ENCODE measurements at places on chromosomes 7 and 10.

GRCh38 chr7:13848681-13849131 is 140.8 kb downstream of the ETV1 start:
- no peak for DNase-seq

DNA sequence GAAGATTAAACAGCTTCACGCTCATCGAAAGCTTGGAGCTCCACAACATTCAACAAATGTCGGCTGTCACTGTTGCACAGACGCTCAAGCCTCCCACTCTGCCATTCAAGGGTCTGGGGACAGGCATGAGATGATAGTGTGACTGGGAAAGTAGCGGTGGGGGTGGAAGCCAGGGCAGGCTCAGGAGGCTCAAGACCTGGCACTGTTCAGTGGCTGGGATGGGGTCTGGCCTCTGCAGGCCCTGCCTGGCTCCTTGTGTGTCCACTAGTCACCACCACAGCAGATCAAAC is 13.5 kb upstream of the GTPBP4 start:
- no peak for DNase-seq

DNA sequence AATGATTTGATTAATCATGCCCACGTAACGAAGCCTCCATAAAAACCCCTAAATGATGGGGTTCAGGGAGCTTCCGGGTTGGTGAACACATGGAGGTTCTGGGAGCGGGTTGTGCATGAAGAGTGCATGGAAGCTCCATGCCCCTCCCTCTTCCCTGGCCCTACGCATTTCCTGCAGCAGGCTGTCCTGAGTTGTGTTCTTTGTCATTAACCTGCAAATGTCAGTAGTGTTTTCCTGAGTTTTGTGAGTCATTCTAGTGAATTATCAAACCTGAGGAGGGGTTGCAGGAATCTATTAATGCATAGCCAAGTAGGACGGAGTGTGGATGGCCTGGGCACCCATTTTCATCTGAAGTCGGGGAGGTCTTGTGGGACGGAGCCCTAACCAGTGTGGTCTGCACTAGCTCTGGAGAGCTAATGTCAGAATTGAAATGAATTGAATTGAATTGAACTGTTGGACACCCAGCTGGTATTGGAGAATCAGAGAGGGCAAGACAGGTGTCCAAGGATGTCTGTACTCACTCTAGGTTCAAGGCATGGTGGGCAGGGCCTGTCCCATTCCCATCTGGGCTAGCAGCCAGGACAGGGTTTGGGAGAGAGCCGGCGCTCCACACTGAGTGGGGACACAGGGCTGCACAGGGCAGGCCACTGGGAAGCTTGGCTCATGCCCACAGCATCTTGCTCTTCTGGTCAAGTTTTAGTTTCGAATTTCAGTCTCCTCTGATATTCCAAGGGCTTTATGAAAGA is 22.3 kb upstream of the ARHGAP22 start:
- DNase-seq = no peak

DNA sequence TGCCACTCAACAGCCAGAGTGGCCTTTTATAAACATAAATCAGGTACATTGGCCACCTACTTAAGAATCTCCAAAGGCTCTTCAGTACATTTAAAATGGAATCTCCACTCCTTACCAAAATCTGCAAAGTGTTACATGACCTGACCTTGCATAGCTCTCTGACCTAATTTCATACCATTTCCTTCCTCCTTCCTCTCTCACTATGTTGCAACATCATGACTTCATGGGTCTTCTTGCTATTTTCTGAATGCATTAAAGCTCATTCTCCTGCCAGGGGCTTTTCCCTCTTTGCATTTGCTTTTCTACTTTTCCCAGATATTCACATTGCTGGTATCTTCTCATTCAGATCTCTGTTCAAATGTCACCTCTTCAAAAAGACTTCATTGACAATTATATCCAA is 22.1 kb upstream of the PPP1R17 start:
- DNase-seq = no peak

GRCh38 chr10:48744587-48744986 is 59.9 kb downstream of the WDFY4 start:
- DNase-seq = no peak

DNA sequence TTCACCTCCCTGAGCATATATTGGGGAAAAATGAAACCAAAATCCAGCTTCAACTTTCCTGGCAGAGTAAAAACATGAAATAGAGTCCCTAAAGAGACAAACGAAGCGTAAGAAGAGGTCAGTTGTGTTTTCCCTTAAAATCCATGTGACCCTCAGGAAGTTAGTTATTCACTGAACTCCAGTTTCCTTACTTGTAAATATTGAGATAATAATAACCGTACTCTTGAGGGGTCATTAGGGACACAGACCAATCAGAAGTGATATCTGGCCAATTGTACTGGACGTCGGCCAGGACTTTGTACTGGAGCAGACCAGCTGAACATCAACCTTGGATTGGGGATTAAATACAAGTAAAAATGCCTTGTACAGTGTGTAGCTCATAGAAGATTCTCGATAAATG is 167.0 kb downstream of the GATA3 start:
- DNase-seq = no peak

GRCh38 chr10:61780732-61781131 is 118.0 kb downstream of the CABCOCO1 start:
- DNase-seq = no peak

DNA sequence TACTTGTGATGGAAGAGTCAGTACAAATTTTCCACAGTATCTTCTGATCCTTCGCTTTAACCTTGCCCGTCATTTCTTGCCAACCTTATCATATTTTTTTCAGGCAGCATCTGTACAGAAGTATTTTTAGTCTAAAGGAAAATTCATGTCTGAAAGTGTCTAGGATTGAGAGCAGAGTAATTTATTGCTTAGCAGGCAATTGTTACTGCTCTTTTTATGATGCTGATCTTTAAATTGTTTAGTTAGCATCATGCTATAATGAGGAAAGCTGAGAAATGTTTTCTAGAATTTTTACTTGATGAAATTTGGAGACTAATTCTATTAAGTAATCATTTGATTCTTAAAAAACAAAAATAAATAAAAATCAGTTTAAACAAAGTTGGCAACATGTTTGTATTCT is 20.6 kb downstream of the KAT6B start:
- no peak for DNase-seq

DNA sequence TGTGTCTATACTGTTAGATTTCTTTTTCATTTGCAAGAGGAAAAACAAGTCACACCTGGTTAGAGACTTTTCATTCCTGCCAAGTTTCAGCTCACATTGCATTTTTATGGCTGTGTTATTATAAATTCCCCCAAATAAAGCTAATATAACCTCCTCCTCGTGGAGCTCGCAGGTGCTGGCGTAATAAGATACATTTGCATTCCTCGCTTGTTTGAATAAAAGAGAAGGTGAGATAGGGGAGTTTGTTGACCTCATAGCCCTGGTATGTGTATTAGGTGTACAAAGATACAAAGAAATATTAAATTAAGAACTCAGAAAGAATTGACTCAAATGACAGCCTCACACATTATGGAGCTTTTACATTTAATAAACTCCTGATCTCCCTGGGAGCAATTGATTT is 257.7 kb upstream of the SP8 start:
- DNase-seq = no peak

DNA sequence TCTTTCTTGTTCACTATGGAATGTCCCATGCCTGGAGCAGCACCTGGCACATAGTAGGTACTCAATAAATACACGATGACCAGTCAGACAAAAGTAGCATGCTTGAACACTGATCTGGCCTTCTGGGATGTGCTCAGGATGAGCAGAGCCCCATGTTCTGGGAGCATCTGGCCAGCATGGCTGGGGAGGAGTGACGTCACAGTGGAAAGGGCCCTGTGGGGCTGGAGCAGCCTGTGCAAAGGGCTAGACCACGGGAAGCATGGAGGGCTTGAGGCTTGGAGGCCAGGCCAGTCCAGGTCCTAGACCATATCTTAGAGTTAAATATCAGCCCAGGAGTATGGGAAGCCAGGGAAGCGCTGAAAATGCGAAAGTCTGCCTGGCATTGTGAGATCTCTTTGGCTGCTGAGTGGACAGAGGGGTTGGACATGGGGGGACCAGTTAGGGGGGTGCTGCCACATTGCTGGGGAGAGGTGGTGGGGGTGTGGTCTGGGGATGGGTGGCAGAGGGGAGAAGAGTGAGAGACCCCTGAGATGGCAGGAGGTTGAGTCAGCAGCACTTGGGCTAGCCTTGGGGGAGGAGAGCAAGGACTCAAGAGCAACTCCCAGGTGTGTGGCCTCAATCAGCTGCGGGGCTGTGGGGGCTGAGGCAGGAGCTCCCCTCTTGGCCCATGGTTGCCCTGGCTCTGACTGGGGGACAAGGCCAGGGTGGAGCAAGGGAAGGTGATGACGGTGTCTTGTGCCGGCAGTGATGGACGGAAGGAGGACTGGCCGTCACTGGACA is 34.9 kb downstream of the ZCCHC24 start:
- no peak for DNase-seq

GRCh38 chr7:102193806-102194205 is 92.9 kb upstream of the SH2B2 start:
- DNase-seq = no peak

DNA sequence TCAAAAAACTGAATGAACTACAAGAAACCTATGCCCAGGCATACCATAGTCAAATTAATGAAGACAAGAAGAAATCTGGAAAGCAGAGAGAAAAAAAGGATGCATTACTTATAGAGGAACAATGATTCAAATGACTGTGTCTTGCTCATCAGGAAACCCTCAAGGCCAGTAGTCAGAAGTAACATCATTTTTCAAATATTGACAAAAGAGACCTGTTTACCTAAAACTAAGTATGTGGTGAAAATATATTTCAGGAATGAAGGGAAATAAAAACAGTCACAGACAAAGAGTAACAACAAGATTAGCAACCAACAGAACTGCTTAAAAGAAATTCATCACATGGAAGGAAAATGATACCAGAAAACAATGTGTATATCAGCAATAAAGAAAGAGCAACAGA is 128.4 kb downstream of the ALOX5 start:
- DNase-seq = no peak

DNA sequence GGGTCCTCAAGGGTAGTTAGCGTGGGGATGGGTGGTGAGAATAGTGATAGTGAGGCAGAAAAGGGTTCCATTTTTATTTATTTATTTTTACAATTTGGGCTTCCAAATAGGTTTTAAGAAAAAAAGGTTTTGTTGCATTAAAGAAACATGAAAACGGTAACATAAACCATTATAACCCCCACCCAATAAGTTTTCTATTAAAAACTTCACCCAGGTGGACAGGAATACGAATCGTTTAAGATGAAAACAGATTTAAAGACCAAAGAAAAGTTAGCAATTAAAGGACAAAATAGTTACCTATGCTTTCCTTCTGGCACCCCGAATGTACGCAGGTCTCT is 78.7 kb downstream of the ZFAND4 start:
- no peak for DNase-seq

DNA sequence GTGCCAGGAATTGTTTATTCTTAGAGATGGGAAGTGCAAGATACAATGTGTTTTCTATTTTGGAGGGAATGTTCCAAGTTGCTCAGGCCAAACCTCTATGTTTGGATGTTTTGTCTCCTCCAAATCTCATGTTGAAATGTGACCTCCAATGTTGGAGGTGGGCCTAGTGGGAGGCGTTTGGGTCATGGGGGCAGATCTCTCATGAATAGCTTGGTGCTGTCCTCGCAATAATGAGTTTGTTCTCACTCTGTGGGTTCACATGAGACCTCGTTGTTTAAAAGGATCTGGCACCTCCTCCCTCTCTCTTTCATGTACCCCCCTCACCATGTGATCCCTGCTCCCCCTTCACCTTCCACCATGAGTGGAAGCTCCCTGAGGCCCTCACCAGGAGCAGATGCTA is 8.3 kb upstream of the GDF10 start:
- DNase-seq = no peak

DNA sequence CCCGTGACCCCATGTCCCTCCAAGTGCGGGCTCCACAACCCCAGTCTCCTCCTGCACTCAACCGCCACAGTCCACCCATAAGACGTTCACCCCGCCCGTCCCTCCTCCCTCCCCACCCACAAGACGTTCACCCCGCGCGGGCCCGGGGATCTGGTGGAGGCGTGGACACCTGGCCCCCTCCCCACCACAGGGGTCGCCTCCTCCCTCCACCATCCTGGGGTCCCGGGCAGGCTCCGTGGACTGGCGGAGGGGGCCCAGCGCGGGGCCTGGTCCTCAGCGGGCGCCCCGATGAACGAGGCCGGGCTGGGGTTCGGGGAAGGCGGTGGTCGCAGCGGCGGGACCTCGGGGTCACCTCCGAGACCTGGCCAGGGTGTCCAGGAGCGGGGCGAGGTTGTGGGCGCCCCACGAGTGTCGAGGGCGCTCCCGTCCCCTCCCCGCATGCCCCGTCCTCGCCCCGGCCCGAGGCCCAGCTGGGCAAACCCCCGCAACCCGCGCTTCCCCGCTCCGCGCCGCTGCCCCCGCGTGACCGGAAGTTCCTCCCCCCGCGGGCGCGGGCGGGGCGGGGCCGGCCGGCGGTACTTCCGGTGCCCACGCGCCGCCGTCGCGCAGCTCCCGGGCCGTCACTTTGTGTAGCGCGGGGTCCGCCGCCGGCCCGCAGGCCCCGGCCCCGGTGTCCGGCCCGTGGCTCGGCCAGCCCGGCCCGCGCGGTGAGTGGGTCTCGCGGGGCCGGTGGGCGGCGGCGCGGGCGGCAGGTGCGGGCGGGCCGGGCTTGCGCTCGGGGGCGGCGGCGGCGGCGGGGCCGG is at the start of gene ZNF316:
Gene ZNF316, plus strand, starts transcription at position 578 of the 803 bp plus-strand sequence. CDS start 5,092 bp downstream, outside the sequence.
- no peak for DNase-seq

GRCh38 chr10:11631890-11632587 is 20.6 kb upstream of the USP6NL start:
- DNase-seq = no peak

DNA sequence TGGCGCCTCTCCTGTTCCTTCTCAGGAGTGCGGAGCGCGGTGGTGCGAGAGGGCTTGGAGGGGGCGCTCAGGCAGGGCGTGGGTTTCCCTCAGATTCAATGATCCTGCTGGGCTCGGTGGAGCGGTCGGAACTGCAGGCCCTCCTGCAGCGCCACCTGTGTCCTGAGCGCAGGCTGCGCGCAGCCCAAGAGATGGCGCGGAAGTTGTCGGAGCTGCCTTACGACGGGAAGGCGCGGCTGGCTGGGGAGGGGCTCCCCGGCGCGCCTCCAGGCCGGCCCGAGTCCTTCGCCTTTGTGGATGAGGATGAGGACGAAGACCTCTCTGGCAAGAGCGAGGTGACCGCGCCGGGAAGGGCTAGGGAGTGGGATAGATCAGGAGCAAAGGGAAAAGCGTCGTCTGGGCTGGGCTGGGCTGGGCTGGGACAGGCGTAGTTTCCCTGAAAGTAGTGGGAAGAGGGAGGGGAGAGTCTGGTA is 17.0 kb downstream of the FAM131B start:
- peak; percentile 49 for DNase-seq

- DNase-seq = no peak
Measured at GRCh38 chr10:101038484-101038883, 7.5 kb downstream of the SFXN3 start.

DNA sequence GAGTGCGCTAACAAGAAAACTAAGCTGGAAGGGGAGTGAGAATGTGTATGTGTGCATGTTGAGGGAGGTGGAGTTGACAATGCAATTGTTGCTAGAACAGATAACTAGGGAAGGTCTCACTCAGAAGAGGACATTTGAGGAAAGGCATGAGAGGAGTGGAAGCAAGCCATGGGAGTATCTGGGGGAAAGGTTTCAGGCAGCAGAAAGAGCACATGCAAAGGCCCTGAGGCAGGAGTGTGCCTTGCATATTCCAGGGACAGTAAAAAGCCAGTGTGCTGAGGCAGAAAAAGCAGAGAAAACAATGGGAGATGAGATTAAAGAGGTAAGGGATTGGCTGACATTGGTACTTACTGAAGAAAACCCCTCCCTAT is 149.6 kb upstream of the ADO start:
- no peak for DNase-seq
